ENCODE measurements at places on chromosomes 3 and 15. TPM values are rescaled to one million over a fixed set of nuclear protein-coding genes. Genes with fewer than 3 reads are reported as not detected.
A peak's percentile ranks its signal among the peaks of the same experiment; 100 is the strongest.

DNA sequence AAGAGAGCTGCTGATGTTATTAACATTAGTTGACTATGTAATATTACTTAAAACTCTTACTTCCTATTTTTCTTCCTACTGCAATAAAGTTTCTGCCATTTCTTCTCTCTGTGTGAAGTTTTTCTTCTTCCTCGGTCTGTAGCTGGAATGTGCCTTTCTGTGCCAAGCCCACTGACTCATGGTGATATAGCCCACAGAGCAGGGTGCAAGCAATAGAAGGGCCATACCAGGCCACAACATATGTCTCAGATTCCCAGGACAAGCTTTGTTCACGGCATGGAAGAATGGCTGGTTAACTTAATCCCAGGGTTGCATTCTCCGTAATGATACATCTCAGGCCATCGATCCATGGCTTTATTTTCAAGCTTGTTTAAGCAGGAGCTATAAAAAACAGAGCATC is 815.3 kb downstream of the TUSC7 start:
- DNase-seq: no peak

DNA sequence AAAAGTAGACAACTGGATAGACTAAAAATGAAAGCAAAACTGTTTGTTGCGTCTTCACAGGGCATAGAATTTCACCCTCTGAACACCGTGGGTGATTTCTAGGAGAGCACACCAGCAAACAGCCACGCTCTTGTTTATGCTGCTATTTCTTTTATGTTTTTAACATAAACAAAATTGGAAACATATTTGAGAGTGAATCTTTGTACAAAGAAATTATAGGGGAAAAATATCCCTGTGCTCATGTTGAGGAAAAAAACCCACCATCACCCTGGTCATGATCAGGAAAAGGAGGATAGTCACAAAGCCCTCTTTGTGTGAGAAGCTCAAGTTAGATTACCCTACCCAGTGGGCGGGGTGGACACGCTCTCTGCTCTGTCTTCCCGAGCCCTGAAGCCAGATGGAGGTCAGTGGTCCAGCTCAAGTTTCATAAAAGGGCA is 313.3 kb downstream of the SATB1 start:
- DNase-seq: peak; percentile 52

DNA sequence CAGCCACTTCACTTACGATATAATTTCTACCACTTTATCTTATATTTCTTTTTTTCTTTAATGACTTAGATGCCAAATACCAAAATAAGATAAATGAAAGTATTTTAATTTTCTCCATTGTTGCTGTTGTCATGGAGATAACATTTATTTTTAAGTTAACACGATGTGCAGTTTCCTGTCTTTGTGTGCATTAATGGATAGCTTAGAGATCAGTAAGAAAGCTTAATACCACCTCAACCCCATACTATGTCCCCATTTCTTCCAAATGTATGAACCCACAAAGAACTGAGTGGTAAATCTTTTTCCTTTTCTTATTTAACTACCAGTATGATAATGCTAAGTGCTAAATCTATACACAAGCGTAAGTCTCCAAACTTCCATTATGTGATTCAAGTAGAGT is 17.1 kb downstream of the PCNP start:
- DNase-seq: no peak

INSYN1 gene
- polyA plus RNA-seq: 3.6 TPM

GRCh38 chr3:32885283-32885901 is 66.1 kb upstream of the CCR4 start:
- DNase-seq: no peak

- no peak for DNase-seq
These were observed 10.7 kb upstream of the ZXDC start for GRCh38 chr3:126486360-126486847.

PLSCR4 gene
- 0.05 TPM for polyA plus RNA-seq

CD80 gene
- not detected for polyA plus RNA-seq

GRCh38 chr15:29942548-29942947 is 120.3 kb upstream of the TJP1 start:
- no peak for DNase-seq

DNA sequence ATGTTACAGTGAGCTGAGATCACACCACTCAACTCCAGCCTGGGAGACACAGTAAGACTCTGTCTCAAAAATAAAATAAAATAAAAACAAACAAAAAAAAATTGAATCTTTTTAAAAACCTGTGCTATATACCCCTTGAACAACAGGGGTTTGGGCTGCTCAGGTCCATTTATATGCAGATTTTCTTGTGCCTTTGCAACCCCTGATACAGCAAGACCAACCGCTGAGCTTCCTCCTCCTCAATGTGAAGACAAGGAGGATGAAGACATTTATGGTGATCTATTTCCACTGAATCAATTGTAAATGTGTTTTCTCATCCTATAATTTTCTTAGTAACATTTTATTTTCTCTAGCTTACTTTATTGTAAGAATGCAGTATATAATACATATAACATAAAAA is 831.0 kb upstream of the ARPP21 start:
- DNase-seq: no peak

DNA sequence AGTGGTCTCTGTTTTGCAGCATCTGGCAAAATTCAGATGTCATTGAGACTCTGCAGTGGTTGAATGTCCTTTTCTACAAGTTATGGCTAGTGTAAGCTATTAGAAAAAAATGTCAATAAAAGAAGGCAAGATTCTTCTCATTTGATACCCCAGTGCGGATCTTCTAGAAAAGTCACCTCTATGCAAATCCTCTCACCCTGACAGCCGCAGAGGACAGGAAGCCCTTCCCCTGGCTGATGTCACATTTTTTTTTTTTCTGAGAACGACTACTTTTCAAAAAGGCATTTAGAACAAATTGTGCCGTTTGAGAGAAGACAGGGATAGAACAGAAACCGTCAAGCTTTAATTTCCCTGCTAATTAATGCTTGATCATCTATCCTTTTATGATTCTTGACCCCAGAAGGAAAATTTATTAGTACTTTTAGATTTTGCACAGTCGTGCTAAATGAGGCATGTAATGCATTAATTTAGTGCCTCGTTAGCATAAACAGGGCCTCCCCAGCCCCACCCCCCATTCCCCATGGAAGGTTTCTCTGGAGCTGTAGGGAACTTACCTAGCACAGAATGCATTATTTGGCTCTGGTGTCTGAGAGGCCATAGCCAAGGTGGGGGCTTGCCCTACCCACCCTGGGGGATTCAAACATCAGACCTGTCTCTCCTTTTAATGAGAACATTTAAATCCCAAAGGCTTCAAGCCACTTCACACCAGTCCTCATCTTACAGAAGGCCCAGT is 183.8 kb downstream of the OPA1 start:
- no peak for DNase-seq

FAM174B gene
- polyA plus RNA-seq: 0.18 TPM

- no peak for DNase-seq
These were observed 200.8 kb upstream of the TMCO5A start for GRCh38 chr15:37733628-37734027.

GRCh38 chr3:47065681-47066080 is 86.2 kb downstream of the NBEAL2 start:
- no peak for DNase-seq

- DNase-seq: peak; percentile 53
These were observed 109.8 kb downstream of the PPP2R3A start for GRCh38 chr3:136075218-136075808.

- DNase-seq: no peak
These were observed 24.7 kb upstream of the DUSP7 start for GRCh38 chr3:52080830-52081719.

- DNase-seq: no peak
These were observed 76.8 kb upstream of the GATA2 start for GRCh38 chr3:128569756-128570155.

- no peak for DNase-seq
These were observed 383.5 kb upstream of the WNT5A start for GRCh38 chr3:55870594-55870993.

ABHD17C gene
- 9.2 TPM for polyA plus RNA-seq

VILL gene
- polyA plus RNA-seq: 8.6 TPM

DNA sequence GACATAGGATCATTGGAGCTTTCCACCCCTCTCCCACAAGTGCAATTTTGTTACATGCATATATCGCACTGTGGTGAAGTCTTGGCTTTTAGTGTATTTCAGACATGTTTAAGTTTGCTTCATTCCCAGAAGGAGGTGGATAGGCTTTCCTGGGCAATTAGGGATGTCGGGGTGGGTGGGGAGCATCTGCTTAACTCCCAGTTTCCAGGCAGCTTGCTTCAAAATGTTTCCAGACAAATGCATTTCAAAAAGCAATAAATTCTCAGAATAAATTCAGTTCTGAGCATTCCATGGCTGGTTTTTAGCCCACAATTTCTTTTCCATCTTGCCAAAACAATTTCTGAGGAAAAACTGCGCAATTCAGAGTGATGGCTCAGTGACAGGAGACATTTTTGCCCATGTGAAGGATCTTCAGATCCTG is 227.7 kb upstream of the ZPLD1 start:
- DNase-seq: no peak

DLG1 gene
- 21.0 TPM for polyA plus RNA-seq

STRIT1 gene
- not detected for polyA plus RNA-seq

DNA sequence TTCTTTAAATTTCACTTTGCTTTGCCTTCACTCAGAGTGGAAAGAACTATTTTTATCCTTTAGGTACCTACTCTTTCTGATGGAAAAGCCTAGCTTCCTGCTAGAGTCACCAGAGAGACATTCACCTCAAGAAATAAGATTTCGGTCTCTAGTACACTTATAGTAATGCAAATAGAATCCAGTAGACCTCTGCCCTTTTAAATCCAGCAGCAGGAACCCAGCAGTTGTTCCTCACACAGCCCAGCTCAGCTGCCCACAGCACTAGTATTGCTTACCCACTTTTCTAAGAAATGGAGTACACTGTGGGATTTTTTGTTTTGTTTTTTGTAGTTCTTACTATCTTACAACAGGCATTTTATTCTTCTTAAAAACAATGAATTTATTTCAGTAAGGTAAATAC is 497.0 kb upstream of the CCDC54 start:
- no peak for DNase-seq

- peak; percentile 45 for DNase-seq
These were observed 10.7 kb downstream of the THSD4 start for GRCh38 chr15:71125831-71126450.

- DNase-seq: no peak
These were observed 66.2 kb downstream of the ETV5 start for GRCh38 chr3:186042521-186043202.

GRCh38 chr3:125141596-125142419 is 70.7 kb downstream of the SLC12A8 start:
- peak; percentile 77 for DNase-seq

DNA sequence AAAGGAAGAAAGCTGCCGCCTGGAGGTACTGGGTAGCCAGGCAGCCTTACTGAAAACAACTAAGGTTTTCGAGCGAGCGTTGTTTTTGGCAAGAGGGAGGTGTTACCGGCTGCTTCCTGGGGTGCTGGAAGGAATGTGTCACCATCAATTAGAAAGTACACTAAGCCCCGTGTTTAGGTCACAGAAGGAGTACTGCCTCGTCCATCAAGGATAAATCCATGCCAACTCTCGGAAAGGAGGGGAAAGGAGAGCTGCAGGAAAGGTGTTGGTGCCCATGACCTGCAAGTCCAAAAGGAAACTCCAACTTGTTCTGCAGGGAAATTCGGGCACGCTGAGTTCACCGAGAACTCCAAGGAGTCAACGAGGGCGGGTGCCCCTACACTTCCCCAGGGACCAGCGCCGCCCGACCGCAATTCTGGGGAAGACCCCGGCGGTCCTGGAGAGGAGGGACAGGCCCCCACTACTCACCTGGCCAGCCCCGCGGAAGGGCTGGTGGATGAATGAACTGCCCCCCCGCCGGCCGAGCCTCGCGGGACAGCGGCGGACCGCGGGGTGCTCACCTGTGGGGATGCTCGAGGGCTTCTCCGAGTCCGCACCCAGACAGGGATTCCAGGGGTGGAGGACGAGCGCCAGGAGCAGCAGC is 542 bp downstream of the PLOD2 start:
- DNase-seq: peak; percentile 20

RLBP1 gene
- not detected for polyA plus RNA-seq

GRCh38 chr3:49720855-49721595 is 1.5 kb upstream of the AMIGO3 start:
- DNase-seq: peak; percentile 9

GRCh38 chr3:66738625-66739365 is 238.0 kb upstream of the LRIG1 start:
- DNase-seq: no peak

DNA sequence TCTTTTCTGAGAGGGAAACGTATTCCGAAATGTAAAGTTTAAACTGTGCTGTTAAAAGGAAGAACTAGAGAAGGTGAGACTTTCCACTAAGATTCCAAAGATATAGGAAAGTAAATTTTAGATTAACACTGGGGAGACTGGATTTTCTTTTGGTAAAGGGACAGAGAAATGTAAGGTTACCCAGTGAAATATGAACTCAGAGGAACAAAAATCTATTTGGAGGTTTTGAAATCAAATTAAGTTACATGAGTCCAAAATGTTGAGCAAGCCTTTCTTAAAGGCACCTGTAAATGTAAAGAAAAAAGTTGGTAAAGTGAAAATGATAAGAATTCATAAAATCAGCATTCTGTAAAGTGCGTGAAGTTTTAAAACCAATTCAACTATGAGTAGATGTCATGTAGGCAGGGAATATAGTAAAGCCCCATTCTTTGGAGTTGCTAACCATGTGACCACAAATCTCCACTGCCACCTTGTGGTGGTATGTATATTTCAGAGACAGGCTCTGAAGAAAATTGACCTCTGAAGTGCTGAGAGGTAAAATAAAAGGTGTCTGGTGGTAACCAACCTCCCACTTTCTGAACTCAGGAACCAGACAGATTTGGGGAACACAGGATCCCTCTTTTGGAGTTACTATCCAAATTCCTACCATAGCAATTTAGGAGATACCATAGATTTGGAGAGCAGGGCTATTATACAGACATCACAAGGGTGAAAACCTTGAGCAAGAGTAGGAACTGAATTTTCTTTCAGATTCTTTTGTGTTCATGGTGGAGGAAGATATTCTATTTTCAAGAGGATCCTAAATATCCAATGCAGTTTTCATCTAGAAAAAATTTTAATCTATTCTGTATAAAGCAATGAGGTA is 215.3 kb downstream of the ROBO2 start:
- DNase-seq: peak; percentile 65

DNA sequence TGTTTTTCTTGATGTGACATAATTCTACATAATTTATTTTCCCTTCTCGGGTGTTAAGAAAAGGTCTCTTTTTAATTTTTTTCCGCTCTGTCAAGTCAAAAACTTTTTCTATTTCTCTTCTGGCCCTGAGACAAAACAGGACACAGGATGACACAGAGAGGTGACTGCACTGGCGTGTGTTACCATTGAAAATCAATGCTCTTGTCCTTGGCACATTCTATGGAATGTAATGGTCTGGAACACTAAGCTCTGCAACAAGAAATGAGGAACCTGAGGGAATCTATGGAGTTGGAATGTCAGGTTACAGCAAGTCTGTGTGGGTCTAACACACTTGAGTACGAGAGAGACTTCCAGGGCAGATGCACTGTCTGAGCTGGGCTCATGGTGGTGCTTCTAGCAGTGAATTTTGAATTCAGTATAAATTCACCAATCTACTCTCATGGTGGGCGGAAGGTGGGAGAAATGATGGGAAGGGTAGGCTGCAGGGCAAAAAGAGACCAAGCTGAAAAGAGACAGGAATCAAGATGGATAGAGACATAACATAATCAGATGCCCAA is 508.3 kb downstream of the TUSC7 start:
- peak; percentile 7 for DNase-seq

GRCh38 chr3:135393159-135393558 is 572.4 kb upstream of the PPP2R3A start:
- no peak for DNase-seq

GJD2 gene
- polyA plus RNA-seq: not detected
